Activated naive CD4-positive, alpha-beta T cell (primary cell): ENCODE measurements at places on chromosomes 2 and 18.

DNA sequence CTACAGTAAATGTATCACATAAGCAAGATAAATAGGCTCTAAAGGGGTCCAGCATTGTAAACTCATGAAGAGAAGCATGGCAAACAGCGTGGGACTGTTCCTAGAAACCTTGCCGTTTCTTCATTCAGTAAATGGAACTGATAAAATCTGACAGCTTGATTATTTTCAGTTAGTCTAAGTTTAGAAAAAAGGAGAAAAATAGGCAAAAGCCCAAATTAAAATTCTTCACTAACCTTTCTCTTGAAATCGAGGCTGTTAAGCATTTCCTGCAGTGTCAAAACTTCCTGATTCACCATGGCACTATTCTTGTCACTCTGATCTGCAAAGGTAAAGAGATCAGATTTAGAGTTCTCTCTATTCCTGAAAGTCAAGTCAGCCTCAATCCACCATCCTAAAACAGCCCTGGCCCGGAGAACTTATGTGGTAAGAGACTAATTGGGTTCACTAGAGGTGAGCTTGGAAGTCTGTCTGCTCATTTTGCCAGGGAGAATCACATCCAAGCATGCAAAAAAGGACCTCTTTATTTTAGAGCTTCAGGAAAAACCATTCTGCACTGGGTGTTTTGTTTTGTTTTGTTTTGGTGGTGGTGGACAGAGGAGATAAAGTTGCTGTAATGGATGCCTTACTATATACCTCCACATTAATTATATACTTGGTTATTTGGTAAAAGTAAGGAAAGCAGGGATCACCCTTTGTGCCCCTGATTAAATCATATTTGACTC lies 52.4 kb upstream of the STAT1 start:
- DNase-seq: no peak

DNA sequence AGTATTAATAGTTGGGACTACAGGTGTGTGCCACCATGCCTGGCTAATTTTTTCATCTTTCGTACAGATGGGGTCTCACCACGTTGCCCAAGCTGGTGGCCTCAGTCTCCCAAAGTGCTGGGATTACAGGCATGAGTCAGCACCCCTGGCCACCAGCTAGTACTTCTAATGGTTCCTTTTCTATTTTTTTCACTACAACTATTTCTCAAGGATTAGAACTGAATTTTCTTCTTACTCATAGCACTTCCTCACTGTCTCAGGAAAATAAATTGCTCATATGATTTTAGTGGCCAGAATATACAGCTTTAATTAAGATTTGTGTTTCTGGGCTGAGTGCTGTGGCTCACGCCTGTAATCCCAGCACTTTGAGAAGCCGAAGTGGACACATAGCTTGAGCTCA lies 43.2 kb upstream of the SOS1 start:
- no peak for DNase-seq

GRCh38 chr2:203437511-203437910 lies 97.6 kb downstream of the RAPH1 start:
- DNase-seq: no peak

- no peak for DNase-seq
Observed at GRCh38 chr2:144785253-144785652, 265.3 kb upstream of the ZEB2 start.

DNA sequence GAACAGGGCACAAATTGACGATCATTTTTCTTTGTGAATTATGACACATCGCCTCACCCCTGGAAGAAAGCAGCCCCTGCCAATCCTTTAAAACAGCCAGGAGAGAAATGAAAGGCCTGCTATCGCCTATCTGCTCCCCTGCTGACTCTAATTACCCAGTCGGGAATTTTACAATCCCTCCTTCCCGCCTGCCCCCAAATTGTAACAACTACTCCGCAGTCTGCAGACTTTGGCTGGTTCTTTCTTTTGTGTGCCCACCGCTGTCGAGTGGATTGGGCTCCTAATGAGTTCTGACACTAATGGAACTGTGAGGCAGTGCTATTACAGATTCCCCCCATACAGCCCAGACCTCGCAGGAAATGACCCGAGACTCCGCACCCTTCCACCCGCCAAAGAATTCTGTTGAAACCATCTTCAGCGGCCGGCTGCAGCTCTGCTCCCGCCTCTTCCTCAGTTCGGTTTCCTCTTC lies 281.2 kb upstream of the PARD3B start:
- DNase-seq: no peak

DNA sequence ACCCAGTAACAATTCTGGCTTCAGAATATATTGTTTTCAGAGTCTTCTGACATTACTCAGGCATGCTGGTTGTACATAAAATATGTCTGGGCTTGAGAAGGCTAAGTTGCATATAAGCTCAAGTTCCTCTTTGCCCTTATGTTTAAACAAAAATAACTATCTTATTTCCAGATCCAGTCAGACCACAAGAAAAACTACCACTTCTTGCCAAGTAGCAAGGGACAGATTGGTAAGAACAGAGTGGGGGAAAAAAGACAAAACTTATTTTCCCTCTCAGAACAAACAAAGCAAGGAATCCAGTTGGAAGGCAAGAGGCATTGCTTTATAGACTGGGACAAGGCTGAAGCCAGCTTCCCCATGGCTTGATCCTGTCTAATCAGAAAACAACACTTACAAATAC lies 1036.7 kb upstream of the CELF4 start:
- no peak for DNase-seq

DNA sequence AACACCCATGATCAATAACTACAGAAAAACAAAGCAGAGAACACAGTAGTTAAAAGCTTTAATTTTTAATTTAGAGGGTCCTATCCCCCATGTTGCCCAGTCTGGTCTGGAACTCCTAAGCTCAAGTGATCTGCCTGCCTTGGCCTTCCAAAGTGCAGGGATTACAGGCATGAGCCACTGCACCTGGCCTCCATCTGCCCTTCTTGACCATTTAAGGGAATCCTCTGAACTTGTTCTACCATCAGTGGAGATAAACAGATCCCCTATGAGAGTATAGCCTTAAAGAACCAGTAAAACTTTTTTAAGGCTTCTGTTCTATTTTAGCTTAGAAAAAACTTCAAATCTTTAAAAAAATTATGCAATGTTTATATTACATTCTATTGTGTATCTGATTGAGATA lies 13.5 kb upstream of the ATP5MC3 start:
- no peak for DNase-seq

GRCh38 chr2:215019521-215020145 lies 118.8 kb downstream of the ABCA12 start:
- no peak for DNase-seq

DNA sequence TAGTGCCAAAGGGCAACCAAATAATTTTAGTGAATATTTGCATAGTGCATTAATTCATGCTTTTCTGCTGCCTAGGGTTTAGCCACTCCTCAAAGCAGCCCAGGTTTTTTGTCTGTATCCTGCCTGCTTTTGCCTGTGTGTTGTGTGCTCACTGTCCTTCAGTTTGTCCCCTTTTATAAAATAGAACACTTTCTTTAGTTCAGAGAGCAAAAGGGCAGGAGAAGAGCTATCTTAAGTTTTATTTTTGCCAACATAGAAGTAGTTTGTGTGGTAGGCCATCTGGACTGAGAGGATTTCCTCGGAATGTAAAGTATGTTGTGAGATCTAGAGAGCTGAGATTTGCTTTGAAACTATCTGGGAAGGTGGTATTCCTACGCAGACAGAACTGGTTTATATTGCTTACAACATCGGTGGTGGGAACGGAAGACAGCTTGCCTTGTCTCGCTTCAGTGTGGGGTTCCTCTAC lies 64.9 kb downstream of the EML4 start:
- no peak for DNase-seq
